ENCODE measurements at places on chromosomes 5 and 9.
A peak's percentile ranks its signal among the peaks of the same experiment; 100 is the strongest.

- DNase-seq = no peak
Measured at GRCh38 chr5:109961751-109962150, 272.0 kb downstream of the MAN2A1 start.

DNA sequence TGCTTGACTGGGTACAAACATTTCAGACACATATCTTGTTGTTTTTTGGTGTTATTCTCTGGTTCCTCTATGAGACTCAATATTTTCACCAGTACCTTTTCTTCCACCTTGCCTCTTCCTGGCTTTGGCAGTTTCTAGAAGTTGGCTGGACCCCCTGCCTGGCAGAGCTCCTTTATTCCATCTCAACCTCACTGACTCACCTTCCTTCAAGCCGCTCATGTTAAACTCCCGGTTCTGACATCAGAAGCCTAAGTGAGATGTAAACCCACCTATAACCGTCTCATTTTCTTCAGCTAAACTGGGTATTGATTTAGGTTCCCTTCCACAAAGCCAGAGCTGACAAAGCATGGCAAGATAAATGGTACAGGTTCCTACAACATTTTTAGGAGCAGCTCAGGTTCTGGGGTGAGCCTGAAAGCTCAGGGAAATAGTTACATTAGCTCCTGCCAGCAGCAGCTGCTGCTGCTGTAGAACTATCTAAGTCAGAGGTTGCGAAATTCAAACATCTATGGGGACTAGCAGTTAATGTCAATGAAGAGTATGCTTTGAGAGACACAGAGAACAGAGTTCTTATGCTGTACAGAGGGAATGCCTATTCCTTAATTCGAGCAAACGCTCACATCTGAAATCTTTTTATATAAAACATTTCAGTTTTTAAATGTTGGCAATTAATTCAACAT lies 197.1 kb upstream of the NR3C1 start:
- no peak for DNase-seq

- no peak for DNase-seq
Measured at GRCh38 chr5:11791792-11792191, 112.5 kb downstream of the CTNND2 start.

GRCh38 chr9:134563397-134563796 lies 78.2 kb upstream of the COL5A1 start:
- DNase-seq = no peak

- DNase-seq = peak; percentile 59
Measured at GRCh38 chr9:126411225-126411947, 84.8 kb downstream of the MVB12B start.

DNA sequence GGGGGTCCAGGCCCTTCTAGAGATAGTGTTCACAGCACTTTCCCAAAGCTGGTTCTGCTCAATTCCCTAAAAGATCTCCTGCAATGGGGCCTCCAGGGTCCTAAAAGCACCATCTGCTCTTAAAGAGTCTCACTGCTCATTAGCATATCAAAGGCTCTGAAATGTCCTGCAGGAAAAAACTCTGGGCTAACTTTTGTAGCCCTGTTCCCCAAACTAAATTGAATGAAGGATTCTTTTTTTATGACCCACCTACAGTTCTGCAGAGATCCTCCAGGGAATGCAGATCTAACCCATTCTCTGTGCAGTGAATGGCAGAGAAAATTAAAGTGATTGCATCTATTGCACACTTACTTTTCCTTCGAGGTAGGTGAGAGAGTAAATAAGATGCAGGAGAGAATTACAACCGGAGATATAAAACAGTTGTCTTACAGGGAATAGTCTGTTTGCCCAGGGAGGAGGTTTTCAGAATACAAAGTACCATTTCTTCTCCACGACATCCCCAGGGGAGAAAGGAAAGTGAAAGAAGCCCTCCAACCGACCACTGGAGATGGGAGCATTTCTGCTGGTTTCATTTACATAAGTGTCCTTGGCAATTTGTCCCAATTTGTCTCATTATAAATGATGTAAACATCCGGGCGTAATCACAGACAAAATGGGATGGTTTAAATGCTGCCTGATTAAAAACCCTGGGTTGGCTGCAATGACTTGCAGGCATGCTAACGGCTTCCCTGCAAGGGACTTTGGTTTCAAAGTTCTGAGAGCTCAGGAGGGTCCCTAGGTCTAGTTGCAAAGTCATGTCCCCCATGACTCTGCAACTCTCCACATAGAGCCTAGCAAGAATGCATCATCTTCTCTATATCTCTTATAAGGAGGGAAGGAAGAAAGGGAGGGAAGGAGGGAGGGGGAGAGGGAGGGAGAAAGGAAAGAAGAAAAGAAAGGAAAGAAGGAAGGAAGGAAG lies 114.0 kb downstream of the KCNIP1 start:
- peak; percentile 15 for DNase-seq

- DNase-seq = no peak
Measured at GRCh38 chr5:163772241-163772640, 266.8 kb downstream of the MAT2B start.

DNA sequence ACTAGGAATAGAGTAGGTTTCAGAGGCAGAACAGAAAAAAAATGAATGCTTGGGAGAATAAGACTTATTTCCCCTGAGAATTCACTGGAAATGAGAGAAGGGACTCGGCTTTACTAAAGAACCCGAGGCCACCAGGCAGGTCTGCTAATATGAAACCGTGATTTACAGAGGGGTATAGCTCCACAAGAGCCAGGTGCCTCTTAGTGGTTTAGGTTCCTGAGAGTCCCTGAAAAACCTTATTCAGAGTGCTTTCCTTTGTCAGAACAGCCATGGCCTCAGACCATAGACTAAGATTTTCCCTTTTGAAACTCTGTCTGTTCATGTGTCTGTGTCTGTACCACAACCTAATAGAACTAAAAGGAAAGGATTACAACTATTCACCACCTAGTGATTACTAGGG lies 35.9 kb upstream of the PUM3 start:
- no peak for DNase-seq

- DNase-seq = no peak
Measured at GRCh38 chr5:135215617-135216470, 181.8 kb upstream of the PITX1 start.

DNA sequence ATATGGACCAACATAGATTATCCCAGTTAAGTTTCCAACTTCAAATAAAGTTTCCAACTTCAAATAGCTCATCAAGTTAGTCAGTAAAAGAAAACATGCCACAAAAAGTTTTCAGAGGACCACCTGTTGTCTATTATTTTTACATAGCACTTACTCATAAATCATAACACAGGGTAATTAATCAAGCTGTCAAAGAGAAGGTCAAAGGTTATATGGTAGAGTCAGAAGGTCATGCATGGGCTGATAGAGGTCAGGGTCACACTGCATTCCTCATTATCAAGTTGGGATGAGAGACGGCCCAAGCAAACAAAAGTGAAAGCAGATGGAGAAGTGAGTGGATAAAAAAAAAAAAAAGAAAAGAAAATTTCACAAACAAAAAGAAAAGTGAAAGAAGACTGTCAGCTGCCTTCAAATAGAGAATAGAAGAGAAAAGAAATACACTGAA lies 145.5 kb upstream of the POU5F2 start:
- no peak for DNase-seq

DNA sequence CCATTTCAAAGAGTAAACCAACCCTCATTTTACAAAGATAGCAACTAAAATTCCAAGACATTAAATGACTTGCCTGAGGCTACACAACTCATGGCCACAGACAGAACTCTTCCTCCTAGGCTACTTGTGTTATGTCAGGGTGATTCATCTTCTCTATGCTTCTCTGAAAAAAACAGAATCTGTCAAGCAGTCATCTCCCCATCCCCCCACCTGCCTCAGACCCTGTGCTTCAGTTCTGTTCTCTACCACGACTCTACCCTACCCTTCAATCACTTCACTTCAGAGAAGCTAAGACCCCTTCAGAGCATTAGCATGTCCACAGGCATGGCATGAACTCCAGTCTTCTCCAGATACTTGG lies 277.7 kb upstream of the PTGER4 start:
- no peak for DNase-seq

DNA sequence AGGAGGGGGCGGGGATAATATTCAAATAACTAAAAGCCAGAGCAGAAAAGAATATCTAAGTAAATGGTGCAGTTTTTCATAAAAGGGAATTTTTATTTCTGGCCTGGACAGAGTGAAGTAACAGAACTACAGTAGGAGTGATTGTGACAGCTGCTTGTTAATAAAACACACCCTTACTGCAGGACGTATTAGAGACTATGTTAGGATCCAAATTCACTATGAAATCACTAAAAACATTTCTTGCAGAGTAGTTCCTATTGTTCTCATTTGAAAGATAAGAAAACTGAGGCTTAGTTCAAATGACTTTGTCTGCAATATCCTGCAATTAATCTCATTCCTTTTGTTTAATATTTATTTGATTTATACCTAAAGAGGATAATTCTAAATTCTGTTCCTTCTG lies 39.5 kb downstream of the FAM174A start:
- no peak for DNase-seq

DNA sequence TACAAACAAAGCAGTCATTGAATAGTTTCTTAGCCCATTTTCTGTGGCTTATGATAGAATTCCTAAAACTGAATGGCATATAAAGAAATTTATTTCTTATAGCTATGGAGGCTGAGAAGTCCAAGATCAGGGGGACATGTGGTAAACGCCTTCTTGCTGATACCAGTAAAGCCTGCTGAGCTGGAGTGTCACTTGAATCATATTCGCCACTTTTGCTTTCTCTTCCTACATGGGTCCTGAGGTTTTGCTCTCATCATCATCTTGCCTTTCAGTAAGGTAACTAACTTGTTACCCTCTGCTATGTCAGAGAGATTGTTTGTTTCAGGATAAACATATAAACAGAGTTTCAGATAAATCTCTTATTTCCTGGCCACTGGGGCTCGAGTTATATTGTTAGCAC lies 203.3 kb upstream of the DMRT1 start:
- DNase-seq = no peak

DNA sequence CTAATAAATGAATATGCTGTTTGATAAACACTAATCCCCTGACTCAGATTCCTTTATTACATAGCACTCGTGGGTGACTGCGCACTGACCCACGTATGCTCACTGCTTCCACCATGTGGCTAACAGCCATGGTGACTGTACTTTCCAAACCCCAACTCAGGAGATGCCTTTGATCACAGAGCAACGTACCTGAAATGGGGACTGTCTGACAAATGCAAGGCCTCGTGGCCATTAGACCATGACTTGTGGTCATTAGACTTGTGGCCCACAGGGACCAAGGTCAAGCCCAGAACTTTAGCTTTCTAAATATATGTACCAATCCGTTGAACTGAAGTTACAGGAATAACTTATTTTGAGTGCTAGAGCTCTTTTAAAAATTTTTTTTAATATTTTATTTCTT lies 46.6 kb downstream of the CYFIP2 start:
- no peak for DNase-seq

GRCh38 chr9:120263836-120264235 lies 316.1 kb downstream of the CDK5RAP2 start:
- no peak for DNase-seq

- no peak for DNase-seq
Measured at GRCh38 chr9:88826181-88826580, 165.1 kb upstream of the S1PR3 start.

GRCh38 chr9:109794361-109795012 lies 14.5 kb downstream of the PALM2AKAP2 start:
- no peak for DNase-seq

GRCh38 chr9:111016016-111016415 lies 22.3 kb downstream of the LPAR1 start:
- no peak for DNase-seq

GRCh38 chr9:99569840-99570239 lies 251.8 kb upstream of the NR4A3 start:
- no peak for DNase-seq

DNA sequence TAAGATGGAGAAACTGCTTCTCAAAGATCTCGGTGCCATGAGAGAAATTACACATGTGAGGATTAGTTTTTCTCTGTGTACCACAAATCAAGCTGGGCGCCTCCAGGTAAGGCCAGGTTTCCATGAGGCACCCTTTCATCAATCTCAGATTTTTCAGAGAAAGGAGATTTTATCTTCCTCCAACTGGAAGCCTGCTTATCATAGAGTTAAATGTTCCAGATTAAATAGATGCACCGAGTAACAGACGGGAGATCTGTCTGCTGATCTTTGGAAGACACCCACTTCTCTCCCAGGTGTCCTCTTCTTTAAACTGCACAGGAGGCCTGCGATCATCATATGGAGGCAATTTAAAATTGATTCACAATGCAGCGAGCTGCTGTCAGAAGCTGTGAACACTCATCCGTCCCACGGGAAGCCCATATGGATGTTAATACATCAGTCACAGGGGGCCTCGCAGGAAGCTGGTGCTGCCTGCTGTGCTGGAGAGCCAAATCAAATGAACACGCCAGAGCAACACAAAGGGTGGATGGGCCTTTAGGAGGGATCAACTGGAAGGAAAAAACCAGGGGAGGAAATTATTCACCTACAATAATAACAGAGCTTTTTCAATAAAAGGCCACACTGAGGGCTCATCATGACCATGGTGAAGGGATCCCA lies 93.3 kb downstream of the TLE1 start:
- DNase-seq = no peak

DNA sequence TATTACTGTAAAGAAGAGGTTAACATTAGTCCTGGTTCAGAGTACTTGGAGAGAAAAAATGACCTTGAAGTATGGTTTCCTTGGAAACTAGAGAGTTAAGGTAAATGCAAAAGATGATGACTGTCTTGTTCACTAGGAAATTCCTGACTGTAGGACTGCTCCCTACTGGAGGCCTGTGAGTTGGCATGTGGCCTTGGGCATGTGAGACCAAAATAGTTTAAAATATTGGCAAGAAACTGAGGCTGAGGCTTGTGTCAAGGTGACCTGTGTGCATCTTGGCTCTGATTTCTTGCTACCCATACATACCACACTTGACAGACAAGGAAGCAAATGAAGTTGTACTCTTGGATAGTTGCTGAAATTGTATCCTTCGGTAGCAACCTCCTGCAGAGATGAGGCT lies 96.5 kb downstream of the TARS1 start:
- DNase-seq = no peak

DNA sequence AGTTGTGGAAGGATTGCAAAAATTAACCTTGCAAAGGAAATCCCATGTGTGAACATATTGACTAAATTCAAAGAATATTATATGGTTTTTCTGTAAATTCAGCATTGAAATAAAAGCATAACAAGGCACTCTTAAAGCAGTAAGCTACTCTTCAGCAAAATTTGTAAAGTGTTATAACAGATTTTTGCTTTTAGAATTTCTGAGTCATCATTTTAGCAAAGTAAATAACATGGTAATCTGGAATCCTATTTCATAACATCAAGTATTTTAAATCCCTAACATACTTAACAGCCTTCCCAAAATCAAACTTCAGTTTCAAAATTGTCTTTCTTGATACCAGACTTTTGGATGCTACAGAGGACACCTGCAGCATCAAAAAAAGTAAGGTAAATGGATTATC lies 436.0 kb upstream of the CDH9 start:
- DNase-seq = no peak

DNA sequence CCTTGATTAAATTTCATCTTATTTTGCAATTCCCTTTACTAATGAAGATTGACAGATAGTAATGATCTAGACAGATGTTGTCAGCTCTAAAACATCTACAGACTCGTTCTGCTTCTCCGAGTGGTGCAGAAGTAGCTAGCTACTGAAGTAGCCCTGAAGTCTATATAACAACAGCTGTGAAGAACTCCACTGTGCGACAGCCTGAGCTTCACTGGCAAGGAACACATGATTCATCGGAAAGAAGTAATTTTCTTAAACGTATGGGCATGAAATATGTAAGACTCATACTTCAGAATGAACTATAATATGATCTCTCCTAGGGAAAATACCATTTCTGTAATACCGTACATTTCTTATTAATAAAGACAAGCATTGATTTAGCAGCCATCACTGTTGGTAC lies 96.2 kb downstream of the TRPM3 start:
- no peak for DNase-seq

GRCh38 chr9:121901616-121902015 lies 191.5 kb downstream of the TTLL11 start:
- no peak for DNase-seq

Data from NCI-H1105 (cell line).